T-helper 2 cell (primary cell): ENCODE measurements at places on chromosomes 2 and 18.

- no peak for DNase-seq
Measured at GRCh38 chr2:109542384-109542783, 71.4 kb downstream of the SEPTIN10 start.

DNA sequence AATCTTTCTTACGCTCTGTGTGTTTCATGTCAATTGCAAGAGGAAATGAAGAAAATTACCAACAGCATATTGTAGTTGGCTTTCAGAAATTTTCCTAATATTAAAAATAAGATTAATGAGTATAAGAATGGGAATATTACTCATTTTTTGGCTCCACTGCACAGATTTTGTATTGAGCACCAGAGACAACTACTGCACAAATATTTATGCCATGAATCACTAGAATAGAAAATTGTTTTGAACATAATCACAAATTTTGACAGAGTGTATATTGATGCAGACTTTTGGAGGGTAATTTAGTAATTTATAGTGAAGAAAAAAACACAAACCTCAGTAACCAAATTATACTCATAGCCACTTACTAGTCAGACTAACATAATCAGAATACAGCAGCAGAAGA lies 118.3 kb downstream of the DOK6 start:
- no peak for DNase-seq

DNA sequence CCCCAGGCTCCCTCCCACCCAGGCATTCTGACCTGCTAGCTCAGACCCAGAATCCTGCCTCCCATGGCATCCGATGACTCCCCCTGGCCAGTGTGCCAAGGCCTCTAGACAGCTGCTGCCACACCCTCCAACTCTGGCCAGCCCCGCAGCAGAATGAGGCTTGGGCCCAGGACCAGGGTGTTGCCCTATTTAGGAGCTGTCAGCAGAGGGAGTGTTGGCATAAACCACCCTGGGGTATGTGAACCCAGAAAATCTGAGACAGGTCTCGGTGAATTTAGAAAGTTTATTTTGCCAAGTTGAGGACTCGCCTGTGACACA lies 134.3 kb downstream of the KLHL29 start:
- DNase-seq: no peak

DNA sequence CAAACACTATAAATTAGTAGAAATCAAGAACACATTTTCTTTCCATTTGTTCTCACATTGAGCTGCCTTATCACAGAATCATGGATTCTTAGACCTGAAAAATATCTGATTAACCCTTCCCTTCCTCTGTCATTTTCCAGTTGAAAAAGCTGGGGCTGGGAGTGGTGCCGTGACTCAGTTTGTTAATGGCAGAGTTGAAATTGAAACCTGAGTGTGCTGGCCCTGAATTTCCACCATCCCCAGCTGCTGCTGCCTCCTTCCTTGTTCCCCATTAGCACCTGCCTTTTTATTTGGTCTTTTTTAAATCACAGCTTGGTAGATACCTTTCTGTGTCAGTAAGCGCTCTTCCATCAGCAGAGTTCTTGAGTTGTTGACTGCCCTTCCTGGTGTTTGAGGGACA lies 10.6 kb downstream of the FARP2 start:
- DNase-seq: no peak

GRCh38 chr2:211745295-211746097 lies 793.1 kb downstream of the ERBB4 start:
- DNase-seq: no peak

GRCh38 chr2:240851078-240851991 lies 17.3 kb upstream of the AGXT start:
- peak; percentile 43 for DNase-seq

DNA sequence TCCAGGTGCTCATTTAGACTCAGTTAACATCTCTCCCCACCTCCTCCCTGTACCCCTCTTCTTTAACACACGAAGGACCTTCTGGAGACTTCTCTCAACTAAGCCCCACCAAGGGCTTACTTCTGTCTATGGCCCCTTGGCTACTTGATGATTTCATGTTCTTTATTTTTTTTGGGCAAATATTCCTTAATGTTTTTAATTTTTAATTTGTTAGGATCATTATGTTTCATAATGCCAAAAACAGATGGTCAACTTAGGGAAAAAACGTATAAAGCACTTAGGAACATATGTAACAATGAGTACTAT lies 25.9 kb downstream of the IL37 start:
- DNase-seq: no peak

DNA sequence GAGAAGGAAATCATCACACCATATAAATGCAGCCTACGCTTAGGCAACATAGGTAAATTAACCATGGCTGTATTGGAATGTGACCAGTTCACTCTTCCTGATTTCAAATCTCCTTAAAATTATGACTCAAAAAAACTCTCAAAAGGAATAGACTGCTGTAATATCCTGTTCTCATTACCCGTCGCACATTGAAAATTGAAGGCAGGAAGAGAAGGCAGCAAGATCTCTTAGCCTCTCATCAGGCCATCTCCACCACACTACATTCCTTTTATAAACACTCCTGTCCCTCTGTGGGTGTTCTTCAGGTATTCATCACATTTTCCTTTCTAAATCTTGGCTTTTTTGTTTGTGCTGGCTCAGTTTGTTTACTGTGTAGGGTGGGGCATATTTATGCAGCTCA lies 83.2 kb downstream of the PPP1R1C start:
- DNase-seq: no peak

- DNase-seq: no peak
Measured at GRCh38 chr18:25739376-25739775, 351.0 kb downstream of the SS18 start.
